A375 (cell line): ENCODE measurements at places on chromosomes 4 and X. TPM values are rescaled to one million over a fixed set of nuclear protein-coding genes. Genes with fewer than 3 reads are reported as not detected.

Gene RFC1
- 99.4 and 101 TPM in 2 replicates for total RNA-seq

Gene GAGE12G
- not detected in 2 replicates for total RNA-seq

Gene CXCL11
- not detected in 2 replicates for total RNA-seq

Gene SMPX
- total RNA-seq = 0.72 and 2.3 TPM in 2 replicates

Gene ATP2B3
- 0.08 TPM in 1 of 2 replicates, not detected in the other for total RNA-seq

Gene CXorf49
- total RNA-seq = not detected in 2 replicates

Gene TMEM255A
- total RNA-seq = 0.45 and 0.69 TPM in 2 replicates

Gene ANK2
- 13.2 and 16.4 TPM in 2 replicates for total RNA-seq

Gene SEC31A
- total RNA-seq = 96.9 and 101 TPM in 2 replicates

Gene GC
- total RNA-seq = not detected in 2 replicates

Gene TSPAN7
- total RNA-seq = not detected in 2 replicates

Gene ABCG2
- total RNA-seq = 2.5 and 2.7 TPM in 2 replicates

Gene CENPVL2
- total RNA-seq = not detected in 2 replicates

Gene CFAP99
- total RNA-seq = not detected in 2 replicates

Gene CYBB
- not detected in 2 replicates for total RNA-seq

Gene ZIC3
- total RNA-seq = 0.23 and 0.29 TPM in 2 replicates

Gene CPLX1
- 0.05 TPM in 1 of 2 replicates, not detected in the other for total RNA-seq

Gene HSPA4L
- total RNA-seq = 2.1 and 3.6 TPM in 2 replicates

Gene IL2RG
- 0.11 TPM in 1 of 2 replicates, not detected in the other for total RNA-seq

Gene KCTD8
- 0.30 and 0.58 TPM in 2 replicates for total RNA-seq

Gene PRR32
- not detected in 2 replicates for total RNA-seq

Gene FRAS1
- 0.85 and 1.4 TPM in 2 replicates for total RNA-seq

Gene CD99L2
- total RNA-seq = 21.2 and 24.5 TPM in 2 replicates

Gene PPP3CA
- 15.3 and 17.5 TPM in 2 replicates for total RNA-seq

Gene NSG1
- 0.32 and 0.34 TPM in 2 replicates for total RNA-seq

Gene USP27X
- 0.68 and 1.6 TPM in 2 replicates for total RNA-seq

Gene CLDN34
- total RNA-seq = 0.13 and 1.4 TPM in 2 replicates

Gene C4orf54
- not detected in 2 replicates for total RNA-seq

Gene SPATA4
- 0.05 and 0.30 TPM in 2 replicates for total RNA-seq

Gene SEPTIN6
- total RNA-seq = 11.5 and 15.3 TPM in 2 replicates

Gene PCDH19
- total RNA-seq = under 0.01 TPM in 1 of 2 replicates, not detected in the other

Gene PGAM4
- total RNA-seq = not detected in 2 replicates

Gene PLXNB3
- 33.5 and 40.3 TPM in 2 replicates for total RNA-seq

Gene MAGEA4
- 922 and 926 TPM in 2 replicates for total RNA-seq

Gene CFI
- total RNA-seq = 9.8 and 11.4 TPM in 2 replicates

Gene PLK4
- 40.0 and 45.1 TPM in 2 replicates for total RNA-seq

Gene NUDT10
- total RNA-seq = 0.15 and 0.19 TPM in 2 replicates

Gene ELMOD2
- 15.6 and 16.2 TPM in 2 replicates for total RNA-seq

Gene GRIA3
- total RNA-seq = not detected in 2 replicates

Gene VGLL1
- total RNA-seq = not detected in 2 replicates

Gene FAM9B
- 0.32 and 1.3 TPM in 2 replicates for total RNA-seq

Gene SLC9A6
- 5.2 and 6.3 TPM in 2 replicates for total RNA-seq

Gene TMEM150C
- total RNA-seq = 0.04 and 0.08 TPM in 2 replicates

Gene TRIM60
- total RNA-seq = 0.19 TPM in 1 of 2 replicates, not detected in the other

Gene BTC
- total RNA-seq = 0.37 and 1.5 TPM in 2 replicates
